ENCODE measurements at places on chromosomes 5 and 9.

DNA sequence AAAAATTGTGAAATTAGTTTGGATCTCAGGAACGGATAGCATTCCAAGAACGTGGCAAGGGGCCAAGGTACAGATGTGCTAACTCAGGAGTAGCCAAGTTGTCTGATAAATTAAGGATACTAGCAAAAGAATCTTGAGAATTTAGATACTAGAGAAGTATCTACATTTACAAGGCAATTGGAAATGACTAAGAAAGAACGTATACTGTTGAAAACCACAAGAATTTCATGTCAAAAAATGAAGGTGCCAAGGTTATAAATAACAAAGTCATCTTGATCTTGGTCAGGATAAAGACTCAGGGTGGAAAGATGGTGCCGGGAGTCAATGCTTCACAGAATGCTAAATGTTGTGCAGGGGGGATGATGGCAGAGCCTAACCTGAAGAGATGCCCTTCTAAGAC is 19.2 kb downstream of the CAPSL start:
- no peak for DNase-seq

DNA sequence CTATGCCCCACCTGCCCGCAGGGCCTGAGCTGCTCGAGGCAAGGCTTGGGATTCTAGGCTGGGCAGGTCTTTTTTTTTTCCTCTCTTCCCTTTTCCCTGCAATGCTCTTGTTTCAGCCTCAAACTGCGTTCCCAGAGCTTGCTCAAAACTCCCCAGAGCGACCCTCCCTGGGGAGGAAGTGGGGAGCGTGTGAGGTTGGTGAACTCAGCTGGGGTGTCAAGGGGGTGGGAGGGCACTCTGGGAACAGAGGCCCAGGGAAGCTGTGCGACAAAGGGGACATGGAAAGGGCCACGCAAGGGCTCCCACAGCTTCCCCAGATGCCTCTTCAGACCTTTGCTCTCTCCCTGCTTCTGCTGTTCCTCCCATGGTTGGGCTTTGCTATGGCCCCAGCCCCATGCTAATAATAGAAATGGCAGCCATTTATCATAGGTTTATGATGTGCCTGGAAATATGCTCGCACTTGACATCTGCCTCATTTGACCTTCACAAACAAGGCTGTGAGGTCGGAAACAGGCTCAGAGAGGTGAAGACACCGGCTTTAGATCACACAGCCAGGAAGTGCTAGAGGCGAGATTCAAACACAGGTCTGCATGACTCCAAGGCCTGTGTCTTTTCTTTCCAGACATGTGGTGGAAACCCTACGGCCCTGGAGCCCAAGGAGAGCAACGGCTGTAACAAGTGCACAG is 40.9 kb upstream of the IL17B start:
- DNase-seq, result no peak

GRCh38 chr9:38432922-38433510 is 8.8 kb upstream of the IGFBPL1 start:
- no peak for DNase-seq

DNA sequence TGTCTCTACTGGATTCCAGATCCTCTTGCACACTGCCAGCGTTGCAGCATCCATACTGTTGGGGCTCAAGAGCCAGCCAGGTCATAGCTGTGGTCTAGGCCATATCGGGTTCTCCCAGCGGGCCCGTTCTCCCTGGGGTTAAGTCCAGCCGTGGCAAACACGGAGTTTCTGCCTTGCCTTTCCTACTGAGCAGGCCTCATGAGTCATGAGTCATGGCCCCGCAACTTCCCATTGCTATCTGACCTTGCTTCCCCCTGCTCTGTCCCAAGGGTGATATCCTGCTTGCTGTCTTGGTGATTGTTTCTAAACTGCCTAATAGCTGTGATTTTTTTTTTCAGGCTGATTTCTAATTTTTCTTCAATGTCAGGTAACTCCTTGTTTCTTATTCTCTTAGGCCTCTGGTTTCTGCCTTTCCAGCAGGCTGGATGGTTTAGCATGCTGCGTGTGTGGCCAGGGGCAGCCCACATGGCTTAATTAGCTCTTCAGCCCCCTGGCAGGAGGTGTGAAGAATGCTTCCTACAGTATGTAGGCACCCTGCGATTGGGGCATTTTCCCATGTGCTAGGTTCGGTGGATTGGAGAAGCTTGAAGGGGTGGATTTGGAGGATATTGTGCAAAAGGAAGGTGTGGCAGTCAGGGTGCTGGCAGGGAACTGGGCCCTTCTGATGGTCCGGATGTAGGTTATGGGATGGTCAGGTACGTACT is 18.7 kb downstream of the DAPK1 start:
- DNase-seq, result no peak

- peak; percentile 74 for DNase-seq
Observed at GRCh38 chr9:112486221-112487007, at the start of gene KIAA1958. TSS of gene KIAA1958 (plus strand) at chr9:112486827. CDS start at chr9:112574081, 87,254 bp downstream.

DNA sequence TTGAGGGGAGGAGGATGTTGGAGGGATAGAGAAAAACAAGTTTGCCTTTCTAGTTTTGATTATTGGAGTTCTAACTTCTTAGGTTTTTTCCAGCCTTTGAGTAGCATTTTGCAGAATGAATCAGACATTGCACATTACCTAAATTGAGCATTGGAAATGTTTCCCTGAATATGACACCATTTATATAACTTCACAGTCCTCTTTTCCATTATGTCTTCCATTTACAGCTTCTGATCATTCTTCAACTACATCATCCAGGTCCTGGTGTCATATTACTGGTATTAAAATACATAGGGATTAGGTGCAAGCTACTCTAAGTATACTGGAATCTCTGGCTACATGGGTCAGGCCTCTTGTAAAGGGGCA is 286.1 kb downstream of the ARHGAP26 start:
- no peak for DNase-seq

DNA sequence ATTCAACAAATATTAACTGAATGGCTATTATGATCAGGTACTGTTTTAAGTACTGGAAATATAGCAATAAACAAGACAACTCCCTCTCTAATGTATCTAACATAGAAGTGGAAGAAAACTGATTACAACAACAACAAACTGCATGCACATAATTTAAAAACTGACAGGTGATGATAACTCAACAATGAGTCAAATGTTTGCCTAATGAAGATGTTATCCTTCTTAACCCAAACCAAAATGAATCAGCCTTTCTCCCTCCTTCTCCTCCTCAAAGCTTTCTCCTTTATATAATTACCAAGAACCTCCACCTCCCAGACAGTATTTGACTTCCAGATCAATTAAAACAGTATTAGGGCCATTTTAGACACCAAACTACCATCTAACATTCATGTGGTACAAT is 49.3 kb downstream of the RICTOR start:
- DNase-seq, result no peak

- DNase-seq, result no peak
Observed at GRCh38 chr5:89309268-89309667, 426.3 kb upstream of the MEF2C start.
